Fibroblast of villous mesenchyme (primary cell): ENCODE measurements at places on chromosomes 1 and 21. TPM values are rescaled to one million over a fixed set of nuclear protein-coding genes. Genes with fewer than 3 reads are reported as not detected.

Gene S100A4
- total RNA-seq: 165 and 507 TPM in 2 replicates

Gene HSF2BP
- total RNA-seq: 2.6 and 3.9 TPM in 2 replicates

Gene COL9A2
- 0.86 and 1.3 TPM in 2 replicates for total RNA-seq

Gene LRRC53
- not detected in 2 replicates for total RNA-seq

Gene MROH7
- total RNA-seq: under 0.01 TPM in 1 of 2 replicates, not detected in the other

Gene LIN28A
- not detected in 2 replicates for total RNA-seq

Gene DCST1
- not detected in 2 replicates for total RNA-seq

Gene ZMYND12
- total RNA-seq: 0.32 and 0.86 TPM in 2 replicates

Gene LCE1E
- not detected in 2 replicates for total RNA-seq

Gene DUSP23
- total RNA-seq: 5.8 and 6.0 TPM in 2 replicates

Gene MNDA
- total RNA-seq: not detected in 2 replicates

Gene SPRR1B
- total RNA-seq: not detected in 2 replicates

Gene CELA3B
- not detected in 2 replicates for total RNA-seq

Gene GJA9
- not detected in 2 replicates for total RNA-seq

Gene TNFRSF25
- total RNA-seq: 2.9 and 3.9 TPM in 2 replicates

Gene NBPF4
- total RNA-seq: under 0.01 TPM in 1 of 2 replicates, not detected in the other

Gene FBLIM1
- total RNA-seq: 188 and 255 TPM in 2 replicates

Gene CRP
- not detected in 2 replicates for total RNA-seq

Gene EXTL1
- 3.9 and 6.0 TPM in 2 replicates for total RNA-seq

Gene CLCA4
- not detected in 2 replicates for total RNA-seq

Gene RNU1-1
- under 0.01 TPM in 1 of 2 replicates, not detected in the other for total RNA-seq

Gene ZFP69B
- total RNA-seq: 3.9 and 5.8 TPM in 2 replicates

Gene DIO1
- not detected in 2 replicates for total RNA-seq

Gene ZBTB8A
- total RNA-seq: 5.2 and 5.6 TPM in 2 replicates

Gene SYT6
- not detected in 2 replicates for total RNA-seq

Gene SDC3
- 16.8 and 32.5 TPM in 2 replicates for total RNA-seq

Gene GREM2
- total RNA-seq: 1.3 and 6.8 TPM in 2 replicates
